Naive thymus-derived CD4-positive, alpha-beta T cell (primary cell): ENCODE measurements at places on chromosomes 1 and 21. TPM values are rescaled to one million over a fixed set of nuclear protein-coding genes. Genes with fewer than 3 reads are reported as not detected.

GRCh38 chr1:8745749-8746390 is 71.6 kb downstream of the RERE start:
- no peak for DNase-seq

DNA sequence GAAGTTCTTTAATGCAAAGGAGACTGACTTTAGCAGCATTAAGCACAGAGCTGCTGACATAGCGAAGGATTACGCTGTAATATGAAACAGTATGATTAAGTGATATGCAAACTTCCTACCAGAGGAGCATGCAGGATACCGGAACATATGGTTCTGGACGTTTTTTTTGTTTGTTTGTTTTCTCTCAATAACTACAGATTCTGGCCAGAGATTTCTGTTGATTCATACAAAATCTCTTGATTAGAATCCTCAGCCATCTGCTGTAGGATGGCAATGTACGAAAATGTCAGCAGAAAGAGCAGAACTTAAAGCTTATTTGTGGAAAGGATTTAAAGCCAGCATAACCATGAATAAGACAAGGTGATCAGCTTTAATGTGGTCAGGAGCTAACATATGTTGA is 970.7 kb downstream of the KCNT2 start:
- DNase-seq: no peak

DNA sequence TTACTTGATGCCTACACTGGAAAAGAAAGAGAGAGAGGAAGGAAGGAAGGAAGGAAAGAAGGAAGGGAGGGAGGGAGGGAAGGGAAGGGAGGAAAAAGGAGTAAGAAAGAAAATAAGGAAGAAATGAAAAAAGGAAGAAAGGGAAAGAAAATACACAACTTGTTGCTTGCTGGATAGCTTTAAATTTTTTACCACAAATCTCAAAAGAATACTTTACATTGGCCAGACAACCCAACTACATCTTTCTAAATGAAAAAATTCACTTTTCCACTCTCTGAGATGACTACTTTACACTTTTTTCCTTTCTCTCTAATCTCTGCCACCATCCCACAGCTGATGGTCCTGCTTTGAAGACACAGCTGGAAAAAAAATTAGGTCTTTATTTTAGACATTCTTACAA is 228.9 kb upstream of the FAM78B start:
- DNase-seq: no peak

HEYL gene
- not detected for polyA plus RNA-seq

DNA sequence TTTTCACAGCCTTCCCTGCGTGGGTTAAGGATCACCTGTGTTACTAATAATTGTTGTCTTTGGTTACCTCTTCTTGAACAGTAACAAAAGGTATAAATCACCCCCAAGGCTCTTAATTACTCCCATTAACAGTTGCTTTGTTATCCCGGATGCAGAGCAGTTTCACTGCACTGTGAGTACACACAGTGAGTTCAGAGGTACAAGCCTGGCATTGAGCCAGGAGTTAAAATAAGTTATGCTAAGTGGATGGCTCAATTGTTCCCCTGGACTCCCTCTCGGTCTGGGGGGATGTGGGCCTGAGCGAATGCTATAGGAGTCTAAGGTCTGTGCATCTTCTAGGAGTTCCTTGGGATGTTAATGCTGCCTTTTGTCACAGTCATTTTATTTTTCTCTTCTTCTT is 258.3 kb downstream of the ATG4C start:
- no peak for DNase-seq

DNA sequence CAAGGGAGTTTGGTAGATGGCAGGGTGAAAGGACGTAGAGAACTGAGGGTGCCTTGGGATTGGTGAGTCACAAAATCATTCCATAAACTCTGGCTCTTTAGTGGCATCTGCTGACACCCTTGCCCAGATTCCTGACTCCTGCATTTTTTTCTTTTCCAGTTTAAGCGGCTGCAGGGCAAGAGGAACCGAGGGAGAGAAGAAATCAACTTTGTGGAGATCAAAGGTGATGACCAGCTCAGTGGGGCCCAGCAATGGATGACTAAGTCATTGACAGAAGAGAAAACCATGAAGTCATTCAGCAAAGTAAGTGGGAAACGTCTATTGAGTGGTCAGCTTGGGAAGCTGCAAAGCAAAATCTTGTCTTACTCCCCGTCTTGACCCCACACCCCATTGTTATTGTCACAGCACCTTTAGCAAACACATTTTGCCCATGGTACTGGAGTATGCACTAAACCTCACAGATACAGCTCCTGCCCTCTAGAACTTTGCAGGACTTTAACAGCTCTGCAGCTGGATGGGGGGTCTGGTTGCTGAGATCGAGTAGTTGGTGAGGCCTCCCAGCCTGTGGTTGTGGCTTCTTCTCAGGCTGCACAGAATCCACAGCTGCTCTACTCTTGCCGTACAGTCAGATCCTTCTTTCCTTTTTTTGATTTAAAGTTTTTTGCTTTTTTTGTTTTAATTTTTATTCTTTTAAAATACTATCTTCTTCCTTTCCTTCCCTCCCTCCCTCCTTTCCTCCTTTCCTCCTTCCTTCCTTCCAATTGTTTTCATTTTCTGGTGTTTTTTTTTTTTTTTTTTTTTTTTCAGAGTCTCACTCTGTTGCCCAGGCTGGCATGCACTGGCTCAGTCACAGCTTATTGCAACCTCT is 21.9 kb downstream of the SH2D2A start:
- DNase-seq: no peak

GRCh38 chr1:3033040-3033789 is 11.9 kb downstream of the ACTRT2 start:
- DNase-seq: no peak

RXRG gene
- not detected for polyA plus RNA-seq

- DNase-seq: no peak
These were observed 1.6 kb upstream of the COLGALT2 start for GRCh38 chr1:184039126-184039525.

GRCh38 chr1:200072636-200073285 is 45.3 kb downstream of the NR5A2 start:
- DNase-seq: no peak

GRCh38 chr1:5756434-5757186 is 235.6 kb downstream of the NPHP4 start:
- no peak for DNase-seq

GRCh38 chr1:28176492-28177470 is at the start of gene PTAFR:
TSS of gene PTAFR (minus strand) at chr1:28176690. CDS start at chr1:28151021, 25,669 bp downstream.
- no peak for DNase-seq

- DNase-seq: no peak
These were observed 529.3 kb upstream of the LRRC7 start for GRCh38 chr1:69038379-69038778.

LDLRAD1 gene
- not detected for polyA plus RNA-seq

ADAM30 gene
- not detected for polyA plus RNA-seq

GRCh38 chr1:79896140-79896539 is 889.6 kb upstream of the ADGRL4 start:
- DNase-seq: no peak

GRCh38 chr1:61287014-61287413 is 204.7 kb downstream of the NFIA start:
- DNase-seq: no peak

DNA sequence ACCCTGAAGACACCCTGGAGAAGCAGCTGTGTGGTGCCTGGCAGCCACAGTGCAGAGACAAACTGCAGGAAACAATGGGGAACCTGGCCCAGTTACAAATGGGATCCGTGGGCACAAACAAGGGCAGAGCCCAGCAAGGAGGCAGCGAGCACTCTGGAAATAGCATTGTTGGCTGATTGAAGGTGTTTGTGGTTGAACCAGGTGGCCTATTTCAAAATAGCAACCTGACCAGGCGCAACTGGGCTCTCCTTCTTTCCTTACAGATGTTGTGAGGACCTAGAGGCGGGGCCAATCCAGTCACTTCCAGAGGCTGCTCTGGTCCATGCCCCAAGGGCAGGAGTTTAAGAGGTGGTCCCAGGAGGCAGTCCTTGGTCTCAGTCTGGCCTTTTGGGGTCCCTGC is 21.7 kb upstream of the ZBTB21 start:
- no peak for DNase-seq

DNA sequence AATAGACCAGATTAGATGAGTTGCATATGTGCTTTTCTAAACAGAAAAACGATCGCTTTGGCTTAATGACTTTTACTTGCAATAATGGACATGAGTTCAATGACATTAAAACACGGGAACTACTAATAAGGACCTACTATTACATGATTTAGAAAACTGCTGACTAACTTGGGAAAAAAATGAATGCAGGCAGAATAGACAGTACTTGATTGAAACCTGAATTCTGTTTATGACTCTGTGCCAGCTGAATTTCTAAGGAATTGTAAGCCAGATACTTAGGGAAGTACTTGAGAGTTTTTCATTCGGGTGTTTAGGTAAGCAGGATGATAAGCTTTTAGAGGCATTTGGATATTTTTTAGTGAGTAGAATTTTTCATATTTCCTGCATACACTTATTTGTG is 12.0 kb downstream of the ADGRL2 start:
- no peak for DNase-seq

DNA sequence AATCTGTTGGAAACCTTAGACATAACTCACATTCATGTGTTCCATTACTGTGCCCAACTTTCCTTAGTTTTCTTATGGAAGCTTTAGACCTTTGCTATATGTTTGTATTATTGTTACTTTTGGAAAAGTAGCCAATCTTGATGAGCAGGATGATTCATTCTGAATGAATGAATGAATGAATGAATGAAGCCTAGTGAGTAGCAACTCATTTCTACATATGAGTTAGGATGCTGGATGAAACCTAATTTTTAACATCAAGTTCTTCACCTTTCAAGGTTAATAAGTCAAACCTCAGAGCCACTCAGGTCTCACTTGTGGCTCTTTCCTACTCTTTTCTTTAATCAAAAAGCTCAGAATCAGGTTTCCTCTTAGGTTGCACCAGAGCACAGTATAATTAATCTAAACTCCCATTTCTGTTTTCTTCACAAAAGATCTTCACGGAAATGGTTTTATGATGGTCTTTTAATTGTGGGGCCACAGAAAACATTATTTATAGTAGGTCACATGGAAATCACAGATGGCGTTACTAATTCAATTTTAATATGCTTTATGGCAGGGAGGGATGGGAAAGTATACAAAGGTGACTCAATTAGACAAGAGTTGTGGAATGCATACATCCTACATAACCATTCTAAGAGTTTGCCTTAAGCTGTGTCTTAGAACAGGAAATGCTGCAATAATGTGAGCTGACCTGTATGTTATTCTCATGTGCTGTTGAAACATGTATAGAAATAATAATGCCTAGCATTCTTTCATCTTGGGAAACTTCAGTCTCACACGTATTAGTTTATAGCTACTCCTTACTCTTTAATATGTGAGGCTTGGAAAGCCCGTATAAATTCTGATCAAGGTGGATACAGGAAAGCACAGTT is 4.5 kb upstream of the DDX59 start:
- no peak for DNase-seq

DNA sequence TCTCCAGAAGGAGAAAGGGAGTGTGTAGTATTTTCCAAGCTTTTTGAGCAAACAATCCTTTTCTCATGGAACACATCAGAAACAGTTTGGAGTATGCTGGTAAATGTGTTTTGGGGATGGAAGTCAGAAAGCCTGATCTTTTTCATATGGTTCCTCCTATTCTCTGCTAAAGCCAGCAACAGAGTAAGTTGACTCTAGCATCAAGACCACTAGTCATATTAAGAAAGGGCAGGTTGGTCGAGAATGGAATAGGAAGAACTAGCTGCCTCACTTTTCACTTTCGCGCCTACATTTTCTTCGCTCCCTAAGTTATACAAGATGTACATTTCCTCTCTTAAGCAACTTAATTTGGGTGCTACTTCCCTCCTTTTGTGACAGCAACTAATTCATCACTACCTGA is 24.0 kb downstream of the PPT1 start:
- no peak for DNase-seq

GRCh38 chr1:202858789-202859414 is 30.0 kb downstream of the RABIF start:
- no peak for DNase-seq

DNA sequence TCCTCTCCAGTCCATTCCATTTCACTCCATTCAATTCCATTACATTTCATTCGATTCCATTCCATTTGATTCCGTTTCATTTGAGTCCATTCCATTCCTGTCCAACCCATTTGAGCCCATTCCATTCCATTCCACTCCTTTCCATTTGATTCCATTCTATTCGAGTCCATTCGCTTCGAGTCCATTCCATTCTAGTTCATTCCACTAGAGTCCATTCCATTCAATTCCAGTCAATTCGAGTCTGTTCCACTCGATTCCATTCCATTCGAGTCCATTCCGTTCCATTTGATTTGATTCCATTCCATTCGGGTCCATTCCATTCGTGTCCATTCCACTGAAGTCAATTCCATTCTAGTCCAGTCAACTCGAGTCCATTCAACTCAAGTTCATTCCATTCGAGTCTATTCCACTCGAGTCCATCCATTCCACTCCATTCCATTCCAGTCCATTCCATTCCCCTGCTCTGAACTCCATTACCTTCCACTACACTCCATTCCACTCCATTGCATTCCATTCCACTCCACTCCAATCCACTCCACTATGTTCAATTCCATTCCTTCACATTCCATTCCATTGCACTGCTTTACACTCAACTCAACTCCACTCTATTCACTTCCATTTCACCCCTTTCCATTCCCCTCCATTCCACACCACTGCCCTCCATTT is 2569.4 kb upstream of the TPTE start:
- DNase-seq: no peak

SLC2A5 gene
- polyA plus RNA-seq: not detected

GRCh38 chr1:94646141-94646643 is 104.6 kb upstream of the F3 start:
- no peak for DNase-seq

DNA sequence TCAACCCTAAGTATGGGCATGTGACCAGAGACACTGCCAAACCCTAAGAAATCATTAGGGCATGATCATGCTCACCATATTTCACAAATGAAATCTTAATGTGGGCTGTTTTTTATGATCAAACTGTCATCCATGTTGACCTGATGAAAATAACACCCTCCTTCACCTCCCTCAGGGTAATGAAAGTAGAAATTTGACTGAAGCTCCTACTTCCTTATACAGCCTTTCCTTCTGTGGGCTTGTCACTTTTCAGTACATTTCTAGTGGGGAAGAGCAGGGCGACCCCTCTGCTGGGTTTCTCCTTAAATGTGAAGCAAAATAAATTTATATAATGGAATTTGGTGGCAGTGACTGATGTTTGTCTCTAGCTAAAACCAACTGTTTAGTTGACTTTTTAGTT is 25.9 kb downstream of the IVNS1ABP start:
- DNase-seq: no peak

SERPINC1 gene
- not detected for polyA plus RNA-seq
